Adrenal gland (tissue), 19 donors: ENCODE measurements at places on chromosomes 11 and 22. TPM values are rescaled to one million over a fixed set of nuclear protein-coding genes. Genes with fewer than 3 reads are reported as not detected.

DNA sequence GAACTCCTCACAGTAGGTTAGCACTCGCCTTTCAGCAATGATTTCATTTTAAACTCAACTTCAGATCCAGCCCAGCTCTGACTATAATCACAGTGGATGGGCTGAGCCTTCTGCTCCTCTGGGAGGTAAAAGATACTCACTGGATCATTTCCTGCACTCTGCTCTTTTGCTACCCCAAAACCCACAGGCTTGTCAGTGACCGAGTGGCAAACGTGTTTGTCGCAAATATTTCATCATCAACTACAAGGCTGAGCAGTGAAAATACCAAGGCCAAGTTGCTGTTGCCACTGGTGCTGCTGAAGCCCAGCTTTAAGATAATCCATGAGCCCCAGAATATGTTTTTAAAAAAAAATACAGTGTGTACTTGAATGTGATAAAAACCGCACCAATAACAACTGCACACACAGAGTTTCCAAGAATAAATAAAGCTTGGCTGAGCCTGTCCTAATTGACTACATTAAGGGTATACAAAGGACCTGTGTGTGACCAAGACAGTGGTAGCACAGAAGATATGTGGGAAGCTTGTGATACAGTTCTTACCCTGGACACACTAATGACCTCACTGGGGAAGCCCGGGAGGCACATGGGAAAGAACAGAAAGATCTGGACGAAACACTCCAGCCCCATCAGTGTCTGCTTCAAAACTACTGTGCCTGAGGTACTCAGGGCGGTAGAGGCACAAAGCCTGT lies 41.3 kb downstream of the ABTB2 start:
- DNase-seq, result peak; percentile 4

DNA sequence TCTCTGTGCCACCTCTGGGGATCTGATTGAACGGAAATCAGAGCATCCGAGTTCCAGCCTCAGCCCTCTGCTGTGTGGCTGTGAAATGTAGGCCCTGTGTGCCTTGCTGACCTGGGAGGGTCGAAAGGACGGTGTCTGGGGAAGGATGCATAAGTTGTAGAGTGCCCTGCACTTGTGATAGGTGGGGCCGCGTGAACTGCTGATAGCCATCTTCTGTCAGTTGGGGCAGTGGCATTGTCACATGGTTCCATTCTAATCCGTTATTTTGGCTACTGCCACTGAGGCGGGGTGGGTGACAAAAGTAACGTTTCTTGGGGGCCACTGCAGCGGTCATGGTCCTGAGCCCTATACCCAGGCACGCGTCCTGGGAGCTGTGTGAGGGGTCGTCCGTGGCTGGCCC lies 63.4 kb downstream of the LRP5 start:
- DNase-seq, result no peak

Gene NADSYN1
- 77.4 TPM for total RNA-seq

Gene KCNK4
- total RNA-seq, result not detected

Gene CCND1
- 149 TPM for total RNA-seq

DNA sequence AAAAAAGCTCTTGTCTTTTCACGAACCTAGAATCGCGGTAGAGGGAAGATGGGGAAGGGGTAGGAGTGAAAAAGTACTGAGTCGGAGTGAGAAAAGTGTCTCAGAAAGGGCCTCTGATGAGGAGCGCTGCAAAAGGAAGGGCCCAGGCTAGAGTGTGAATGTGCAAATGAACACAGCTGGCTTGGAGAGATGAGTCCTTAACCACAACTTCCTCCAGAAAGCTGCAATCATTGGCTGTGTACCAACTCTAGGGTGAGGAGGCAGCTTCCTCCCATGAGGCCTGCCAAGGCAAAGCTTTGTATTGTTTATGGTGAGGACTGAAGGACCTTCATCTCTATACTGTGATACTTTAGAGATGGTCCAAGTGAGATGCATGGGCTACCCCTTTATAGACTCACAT lies 566.9 kb upstream of the ANO5 start:
- peak; percentile 21 for DNase-seq

DNA sequence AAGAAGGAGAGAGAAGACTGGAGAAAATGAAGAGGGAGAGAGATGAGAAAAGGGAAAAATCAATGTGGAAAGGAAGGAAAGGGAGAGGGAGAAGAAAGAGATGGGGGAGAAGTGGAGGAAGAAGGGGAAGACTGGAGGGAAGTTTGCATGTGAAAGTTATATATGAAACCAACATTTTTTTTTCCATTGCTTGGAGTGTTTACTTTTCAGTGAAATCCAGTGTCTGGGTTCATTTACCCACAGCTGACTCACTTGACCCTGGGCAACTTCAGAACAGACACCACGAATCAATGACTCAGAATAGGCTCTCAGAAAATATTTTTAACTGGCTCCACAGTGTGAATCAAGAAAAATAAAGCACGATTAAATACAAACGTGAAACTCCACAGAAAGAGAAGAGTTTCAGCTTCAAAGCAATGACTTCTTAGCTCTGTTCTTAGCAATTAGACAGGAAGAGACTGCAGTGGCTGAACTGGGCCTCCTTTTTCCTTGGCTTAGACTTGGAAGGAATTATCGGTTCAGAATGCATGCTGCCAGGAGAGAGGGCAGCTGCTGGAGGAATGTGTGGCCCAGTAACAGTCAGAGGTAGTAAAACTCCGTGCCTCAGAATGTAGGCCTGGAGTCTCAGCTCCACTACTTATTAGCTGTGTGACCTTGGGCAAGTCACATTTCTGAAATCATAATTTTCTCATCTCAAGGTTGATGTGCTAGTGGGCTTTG lies 237.5 kb downstream of the MIAT start:
- DNase-seq, result peak; percentile 79
